ENCODE measurements at places on chromosomes 6 and 20. TPM values are rescaled to one million over a fixed set of nuclear protein-coding genes. Genes with fewer than 3 reads are reported as not detected.

Gene KIZ
- total RNA-seq = 13.1 TPM

Gene SLC26A8
- total RNA-seq = 3.7 TPM

- DNase-seq = no peak
Observed at GRCh38 chr6:109653264-109653663, 37.7 kb downstream of the AK9 start.

DNA sequence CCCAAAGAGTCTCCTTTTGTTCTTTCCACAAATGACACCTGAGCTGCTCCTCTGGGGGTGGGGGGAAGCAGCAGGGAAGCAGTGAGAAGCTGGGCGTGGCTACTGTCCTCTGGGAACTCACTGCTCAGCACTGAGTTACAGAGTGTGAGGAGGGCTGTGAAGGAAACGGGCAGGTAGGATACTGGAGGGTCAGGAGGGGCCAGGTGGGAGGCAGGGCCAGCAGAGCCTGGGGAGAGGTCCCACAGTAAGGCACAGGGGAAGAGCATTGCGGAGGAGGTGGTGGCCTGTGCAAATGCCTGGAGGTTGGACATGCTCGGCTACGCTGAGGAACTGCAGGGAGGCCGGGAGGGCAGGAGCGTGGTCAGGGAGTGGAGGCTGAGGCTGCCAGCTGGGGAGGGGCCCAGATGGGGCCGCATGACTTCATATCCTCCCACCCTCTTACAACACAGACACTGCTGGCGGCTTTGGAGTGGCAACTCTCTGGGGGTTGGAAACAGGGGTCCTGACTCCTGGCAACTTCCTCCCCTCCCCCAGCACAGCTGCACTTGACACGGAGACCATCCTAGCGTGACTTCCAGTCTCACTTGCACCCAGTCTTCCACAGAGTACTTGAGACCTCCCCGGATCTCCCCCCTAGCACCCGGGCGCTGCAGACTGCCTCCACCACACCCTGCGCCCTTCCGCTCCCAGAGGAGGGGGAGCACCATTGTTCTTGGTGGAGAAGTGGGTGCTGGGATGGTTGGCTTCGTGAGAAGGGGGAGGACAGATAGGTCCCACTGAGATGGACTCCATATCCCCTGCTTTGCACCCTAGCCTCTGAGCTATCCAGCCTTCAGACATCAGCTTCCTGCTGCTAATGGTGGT lies 34.2 kb downstream of the RBM38 start:
- no peak for DNase-seq

DNA sequence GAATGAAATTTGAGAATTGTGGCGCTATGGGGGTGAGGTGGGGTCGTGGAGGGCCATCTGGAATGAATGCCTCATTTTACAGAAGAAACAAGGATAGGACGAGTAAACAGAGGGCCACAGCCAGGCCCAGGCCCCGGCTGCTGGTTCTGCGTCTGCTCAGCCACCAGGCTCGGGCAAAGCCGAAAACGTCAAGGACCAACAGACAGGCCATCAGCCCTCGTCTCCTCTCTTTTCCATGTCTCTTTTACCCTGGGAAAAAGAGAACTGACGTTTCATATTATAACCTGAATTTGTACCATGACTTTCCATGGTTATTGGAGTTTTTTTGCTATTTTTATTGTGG lies 212.4 kb upstream of the ARID1B start:
- no peak for DNase-seq

DNA sequence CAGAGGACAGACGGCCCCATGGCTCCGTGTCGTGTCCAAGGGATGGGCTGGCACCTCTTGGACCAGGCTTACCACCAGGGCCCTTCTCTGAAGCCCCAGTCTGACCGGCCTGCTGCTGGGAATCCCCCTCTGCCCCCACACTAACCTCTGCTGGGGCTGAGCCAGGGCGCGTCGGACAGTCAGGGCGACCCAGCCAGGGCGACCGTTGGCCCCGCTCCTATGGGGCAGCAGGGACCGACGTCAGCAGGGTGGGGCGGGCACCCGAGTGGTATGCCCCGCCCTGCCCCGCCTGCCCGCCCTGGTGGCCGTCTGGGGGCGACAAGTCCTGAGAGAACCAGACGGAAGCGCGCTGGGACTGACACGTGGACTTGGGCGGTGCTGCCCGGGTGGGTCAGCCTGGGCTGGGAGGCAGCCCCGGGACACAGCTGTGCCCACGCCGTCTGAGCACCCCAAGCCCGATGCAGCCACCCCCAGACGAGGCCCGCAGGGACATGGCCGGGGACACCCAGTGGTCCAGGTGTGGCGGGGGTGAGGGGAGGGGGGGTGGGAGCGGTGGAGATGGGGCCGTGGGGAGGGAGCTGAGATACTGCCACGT lies at the start of gene SLC17A9:
TSS of gene SLC17A9 (plus strand) at position 337 of the 595 bp plus-strand sequence. CDS start at position 459, 122 bp downstream.
- no peak for DNase-seq

- DNase-seq = peak; percentile 35
Observed at GRCh38 chr6:109816452-109817374, 125.6 kb downstream of the FIG4 start.

DNA sequence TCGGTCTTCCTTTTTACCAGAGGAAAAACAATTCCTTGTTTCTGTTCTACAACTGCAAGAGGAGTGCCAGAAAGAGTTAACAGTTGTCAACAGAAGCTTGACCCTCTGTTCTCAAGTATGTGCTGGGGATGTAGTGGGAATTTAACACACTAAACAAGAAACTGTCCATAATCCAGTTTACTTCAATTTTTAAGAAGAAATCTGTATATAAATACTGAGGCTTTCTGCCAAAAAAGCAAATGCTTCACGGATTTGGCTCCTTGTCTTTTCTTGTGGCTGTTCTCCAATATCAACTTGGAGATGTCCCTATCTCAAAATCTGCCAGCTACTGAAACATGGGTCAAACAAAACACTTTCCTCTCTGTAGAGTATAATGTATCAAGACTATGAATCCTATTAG lies 26.8 kb downstream of the REV3L start:
- no peak for DNase-seq
